ENCODE measurements at places on chromosomes 13 and 19.

DNA sequence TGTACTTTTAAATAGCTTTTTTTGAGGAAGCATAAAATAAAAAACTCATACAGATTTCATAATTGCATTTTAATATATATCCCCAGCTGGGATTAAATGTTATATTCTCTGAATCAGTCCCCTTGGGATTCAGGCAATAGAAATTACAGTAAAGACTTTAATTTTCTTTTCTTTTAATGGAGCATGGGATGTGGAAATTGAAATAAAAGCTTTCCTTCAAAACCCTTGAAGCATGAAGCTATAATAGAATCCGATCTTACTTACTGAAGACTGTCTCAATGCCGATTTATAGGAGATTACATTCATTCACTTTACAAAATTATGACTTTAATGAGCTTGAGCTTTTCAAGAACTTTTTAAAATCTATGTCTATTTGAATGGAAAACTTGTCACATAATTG lies 243.4 kb downstream of the SPRY2 start:
- no peak for DNase-seq

DNA sequence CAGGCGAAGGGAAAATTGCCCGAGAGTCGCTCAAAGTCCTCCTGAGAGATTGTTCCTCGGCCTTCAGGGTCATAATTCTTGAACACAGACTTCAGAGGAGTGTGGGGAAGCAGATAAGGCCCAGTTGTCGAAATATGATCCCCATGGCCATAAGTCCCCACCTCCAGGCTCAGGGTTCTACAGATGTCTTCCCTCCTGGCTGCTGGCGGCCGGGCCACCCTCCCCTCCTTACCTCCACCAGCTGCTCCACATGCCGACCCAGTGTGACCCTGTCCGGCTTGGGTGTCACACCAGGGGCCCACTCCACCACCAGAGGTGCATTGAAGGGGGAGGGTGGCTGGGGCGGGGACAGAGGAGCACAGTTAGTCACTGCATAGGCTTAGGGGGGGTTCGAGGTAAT lies 10.1 kb downstream of the FAM98C start:
- DNase-seq = no peak

GRCh38 chr13:50198508-50198907 lies 183.3 kb downstream of the KCNRG start:
- no peak for DNase-seq

DNA sequence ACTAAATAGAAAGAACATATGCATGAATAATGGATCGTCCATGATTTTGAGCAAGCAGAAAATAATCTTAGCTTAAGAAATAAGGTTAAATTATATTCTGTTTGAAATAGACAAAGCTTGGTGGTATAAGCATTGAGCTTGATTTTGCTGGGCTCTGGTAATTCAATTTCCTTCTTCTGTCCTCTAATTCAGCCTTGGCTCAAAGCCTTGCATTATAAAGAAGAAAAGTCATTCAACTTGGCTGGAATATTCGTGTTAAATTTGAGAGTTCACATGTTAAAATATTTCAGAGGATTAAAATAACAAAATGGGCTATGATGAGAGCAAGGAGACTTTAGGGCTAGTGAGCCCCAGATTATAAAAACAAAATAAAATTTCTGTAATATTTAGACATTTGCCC lies 415.4 kb upstream of the PCDH20 start:
- no peak for DNase-seq

DNA sequence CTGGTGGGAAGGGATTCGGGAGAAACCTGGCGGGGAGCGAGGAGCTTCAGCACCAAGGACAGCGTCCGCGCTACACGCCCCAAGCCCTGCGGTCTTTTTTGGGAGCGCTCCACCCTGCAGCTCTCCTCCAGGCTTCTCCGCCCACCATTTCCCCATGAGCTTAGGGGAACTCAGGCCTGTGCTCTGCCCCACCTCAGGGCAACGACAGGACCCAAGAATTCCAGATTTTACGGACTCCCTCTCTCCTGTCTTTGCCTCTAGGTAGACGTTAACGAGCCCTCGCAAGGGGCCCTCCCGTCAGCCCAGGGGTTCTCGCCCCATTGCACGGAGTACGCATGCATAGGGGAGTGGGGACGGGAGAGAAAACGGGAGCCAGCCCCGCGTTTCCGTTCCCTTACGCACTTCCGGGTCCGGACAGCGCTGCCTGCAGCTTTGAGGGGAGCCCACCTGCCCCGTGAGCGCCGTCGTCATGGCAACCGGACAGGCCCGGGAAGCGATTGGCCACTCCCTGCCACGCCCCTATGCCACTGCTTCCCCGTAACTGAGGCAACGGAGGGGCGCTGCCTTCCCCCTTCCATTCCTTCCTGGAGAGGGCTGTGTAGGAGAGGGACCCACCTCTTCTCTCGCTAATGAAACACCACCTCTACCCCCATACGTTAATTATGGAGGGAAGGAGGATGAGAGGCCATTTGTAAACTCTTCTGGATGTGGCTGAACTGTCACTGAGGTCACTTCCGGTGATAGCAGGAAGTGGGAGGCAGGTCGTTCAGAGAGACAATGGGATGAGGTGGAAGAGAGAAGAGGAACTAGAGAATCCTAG lies 20.8 kb downstream of the NOVA2 start:
- DNase-seq = peak; percentile 75

DNA sequence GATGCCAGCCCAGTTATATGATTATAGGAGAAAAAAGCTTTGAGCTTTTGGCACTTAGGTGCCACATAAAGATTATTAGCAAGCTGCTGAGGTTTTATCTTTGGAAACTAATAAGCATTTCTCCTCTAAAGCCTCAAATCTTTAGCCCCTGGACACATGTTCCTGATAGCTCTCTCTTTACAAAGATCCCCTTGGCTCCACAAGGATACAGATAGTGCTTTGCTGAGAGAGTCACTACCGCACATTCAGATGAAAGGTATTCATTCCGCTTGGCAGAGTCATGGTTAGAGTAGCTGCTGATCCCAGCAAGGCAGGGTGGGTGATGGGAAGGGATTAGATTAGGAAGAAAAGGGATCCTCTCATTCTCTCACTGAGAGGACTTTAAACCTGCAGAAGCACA lies 28.2 kb upstream of the PSG7 start:
- DNase-seq = no peak

DNA sequence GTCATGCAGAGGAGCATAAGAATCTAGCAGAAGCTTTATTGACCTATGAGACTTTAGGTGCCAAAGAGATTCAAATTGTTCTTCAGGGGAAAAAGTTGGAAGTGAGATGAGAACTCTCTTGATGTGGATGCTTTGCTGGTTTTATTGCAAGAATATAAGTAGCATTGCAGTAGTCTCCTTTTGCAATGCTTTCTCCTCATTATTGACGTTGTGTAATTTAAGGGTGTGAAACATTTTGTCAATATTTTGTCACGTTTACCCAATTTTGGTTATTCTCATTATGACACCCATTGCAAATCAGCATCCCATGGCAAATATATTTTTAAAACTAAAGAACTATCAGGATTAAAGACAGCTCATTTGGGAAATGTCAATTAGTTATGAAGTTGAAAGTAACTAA lies 11.9 kb upstream of the LILRB5 start:
- no peak for DNase-seq

GRCh38 chr13:94433055-94433961 lies 46.2 kb downstream of the DCT start:
- no peak for DNase-seq
